ENCODE measurements at places on chromosomes 5 and 9. TPM values are rescaled to one million over a fixed set of nuclear protein-coding genes. Genes with fewer than 3 reads are reported as not detected.

GRCh38 chr5:174323878-174324281 lies 278.4 kb downstream of the NSG2 start:
- no peak for DNase-seq

GRCh38 chr9:110197330-110198187 lies 10.4 kb downstream of the C9orf152 start:
- no peak for DNase-seq

GRCh38 chr5:131323378-131323777 lies 59.5 kb downstream of the CDC42SE2 start:
- no peak for DNase-seq

DNA sequence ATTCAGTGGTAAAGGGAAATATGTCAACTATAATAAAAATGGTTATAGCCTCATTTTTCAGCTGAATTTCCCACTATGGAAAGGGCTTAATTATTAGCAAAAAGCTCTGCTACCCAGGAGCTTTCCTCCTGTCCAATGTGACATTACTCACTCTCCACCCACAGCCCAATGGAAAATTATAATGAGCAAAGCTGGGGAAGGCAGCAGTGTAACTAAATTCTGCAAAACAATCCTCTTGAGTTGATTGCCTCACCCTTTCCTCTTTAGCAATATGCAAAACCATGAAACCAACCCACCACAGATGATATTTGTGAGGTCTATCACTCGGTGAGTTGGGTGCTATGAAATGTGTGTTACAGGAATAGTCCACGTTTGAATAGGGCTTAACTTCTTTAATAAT lies 14.0 kb upstream of the PLPPR1 start:
- DNase-seq = no peak

DNA sequence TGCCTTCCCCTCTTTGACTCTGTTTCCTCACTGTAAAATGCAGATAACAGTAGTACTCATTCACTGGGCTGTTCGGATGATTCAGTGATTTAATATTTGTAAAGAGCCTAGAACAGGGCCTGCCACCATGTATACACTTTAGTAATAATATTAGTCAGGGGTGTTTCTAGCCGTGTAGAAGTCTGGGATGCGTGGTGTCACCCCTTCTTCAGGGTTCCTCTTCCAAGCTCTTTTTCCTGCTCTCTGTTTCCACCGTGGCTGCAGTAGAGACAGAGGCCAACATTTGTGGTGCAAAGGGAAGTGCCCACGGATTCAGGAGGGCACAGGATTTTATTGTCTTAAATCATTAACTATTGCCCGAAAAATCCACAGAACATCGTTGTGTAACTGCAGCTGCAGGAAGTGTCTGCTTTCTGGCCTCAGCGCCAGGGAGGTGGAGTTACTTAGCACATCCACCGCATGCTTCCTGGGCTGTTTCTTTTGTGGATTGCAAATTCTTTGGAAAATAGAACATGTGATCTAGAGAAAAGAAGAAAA lies 61.7 kb downstream of the TRIO start:
- no peak for DNase-seq

GRCh38 chr5:113057557-113057984 lies 81.0 kb downstream of the DCP2 start:
- no peak for DNase-seq

- DNase-seq = no peak
Measured at GRCh38 chr5:178387061-178387855, 154.7 kb upstream of the PHYKPL start.

DNA sequence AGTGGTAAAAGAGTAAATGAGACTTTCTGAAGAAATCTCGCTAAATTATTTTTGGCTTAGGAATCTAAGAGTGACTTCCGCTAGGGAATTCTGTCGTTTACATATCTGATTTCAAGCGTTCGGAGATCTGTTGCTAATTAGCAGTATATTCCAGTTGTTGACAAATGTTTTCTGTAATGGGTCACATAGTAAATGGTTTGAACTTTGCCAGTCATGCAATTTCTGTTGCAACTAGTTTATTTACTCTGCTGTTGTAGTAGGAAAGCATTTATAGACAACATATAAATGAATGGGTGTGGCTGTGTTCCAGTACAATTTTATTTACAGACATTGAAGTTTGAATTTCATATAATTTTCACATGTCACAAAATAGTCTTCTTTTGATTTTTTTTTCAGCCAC lies 57.4 kb upstream of the JAK2 start:
- DNase-seq = no peak

GRCh38 chr9:75378926-75379325 lies 290.6 kb downstream of the OSTF1 start:
- no peak for DNase-seq

DNA sequence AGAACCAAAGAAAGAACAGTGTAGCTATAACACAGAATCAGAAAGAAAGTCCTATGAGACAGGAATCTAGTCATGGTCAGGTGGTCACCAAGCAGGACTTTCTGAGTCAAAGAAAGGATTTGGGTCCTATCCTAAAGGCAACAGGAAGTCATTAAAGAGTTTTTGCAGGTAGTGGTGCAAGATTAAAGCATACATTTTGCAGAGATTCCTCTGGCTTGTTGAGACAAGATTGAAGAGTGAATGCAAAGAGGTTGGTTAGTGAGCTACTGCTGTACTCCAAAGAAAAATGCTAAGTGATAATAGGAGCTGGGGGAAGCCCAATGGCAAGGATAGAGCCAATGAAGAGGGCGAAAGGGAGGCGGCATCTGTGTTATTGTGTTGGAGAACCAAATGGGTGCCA lies 300.5 kb upstream of the KIF2A start:
- DNase-seq = no peak

DNA sequence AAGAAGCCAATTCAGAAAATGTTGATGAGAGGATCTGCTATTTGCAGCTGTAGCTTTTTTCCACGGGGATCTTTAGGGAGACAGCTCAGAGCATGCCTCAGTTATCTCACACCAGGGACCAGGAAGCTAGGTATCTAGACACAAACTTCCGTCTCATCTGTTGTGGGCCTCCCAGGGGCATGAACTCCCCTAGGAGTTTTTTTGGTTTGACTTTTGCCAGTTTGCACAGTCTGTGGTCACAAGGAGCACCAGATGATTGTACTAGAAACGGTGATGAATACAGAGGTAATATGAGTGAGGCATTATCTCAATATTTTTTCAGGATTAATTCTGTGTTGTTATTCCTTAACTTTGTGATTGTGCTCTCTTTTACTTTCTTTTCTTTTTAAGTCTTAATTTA lies 533.2 kb upstream of the SEMA6A start:
- DNase-seq = no peak

- no peak for DNase-seq
Measured at GRCh38 chr5:5266297-5266696, 126.2 kb downstream of the ADAMTS16 start.

The NR6A1 gene
- total RNA-seq = 237 TPM

The OSMR gene
- 2.6 TPM for total RNA-seq

The DMRT3 gene
- not detected for total RNA-seq

The ZNF354C gene
- 2.6 TPM for total RNA-seq

The CDK5RAP2 gene
- total RNA-seq = 47.4 TPM
